ENCODE measurements at places on chromosomes 12 and 14.

DNA sequence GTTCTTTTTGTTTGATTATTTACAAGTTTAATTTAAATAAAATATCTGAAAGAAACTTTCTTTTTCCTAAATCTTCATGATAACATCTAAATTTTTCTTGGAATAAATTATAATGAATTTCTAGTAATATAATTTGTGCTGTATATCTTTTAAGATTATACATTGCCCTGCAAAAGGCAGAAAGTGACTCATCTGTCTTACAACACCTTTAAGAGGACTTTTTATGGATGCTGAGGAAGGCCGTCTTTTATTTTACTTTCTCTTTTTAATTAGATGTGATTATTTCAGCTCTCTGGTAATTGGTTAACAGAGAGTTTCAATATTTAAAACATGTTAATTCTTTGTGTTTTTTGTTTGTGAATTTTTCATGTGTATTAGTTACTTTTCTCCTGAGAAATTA, 598.4 kb downstream of the RPL10L start:
- DNase-seq, result no peak

- DNase-seq, result no peak
Observed at GRCh38 chr12:21813125-21813524, 38.6 kb upstream of the KCNJ8 start.

DNA sequence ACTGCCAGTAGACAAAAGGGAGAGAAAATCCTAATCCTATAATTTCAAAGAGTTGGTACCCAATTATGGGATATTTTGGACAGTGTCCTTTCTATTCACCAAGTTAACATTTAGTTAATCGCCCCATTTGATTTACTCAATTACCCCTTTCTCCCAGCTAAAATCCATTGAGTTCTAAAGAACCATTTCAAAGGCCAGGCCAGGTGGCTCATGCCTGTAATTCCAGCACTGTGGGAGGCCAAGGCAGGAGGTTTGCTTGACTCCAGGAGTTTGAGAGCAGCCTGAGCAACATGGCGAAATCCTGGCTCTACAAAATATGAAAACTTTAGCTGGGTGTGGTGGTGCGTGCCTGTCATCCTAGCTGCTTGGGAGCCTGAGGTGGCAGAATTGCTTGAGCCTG, 5.5 kb upstream of the GPR19 start:
- DNase-seq, result no peak

DNA sequence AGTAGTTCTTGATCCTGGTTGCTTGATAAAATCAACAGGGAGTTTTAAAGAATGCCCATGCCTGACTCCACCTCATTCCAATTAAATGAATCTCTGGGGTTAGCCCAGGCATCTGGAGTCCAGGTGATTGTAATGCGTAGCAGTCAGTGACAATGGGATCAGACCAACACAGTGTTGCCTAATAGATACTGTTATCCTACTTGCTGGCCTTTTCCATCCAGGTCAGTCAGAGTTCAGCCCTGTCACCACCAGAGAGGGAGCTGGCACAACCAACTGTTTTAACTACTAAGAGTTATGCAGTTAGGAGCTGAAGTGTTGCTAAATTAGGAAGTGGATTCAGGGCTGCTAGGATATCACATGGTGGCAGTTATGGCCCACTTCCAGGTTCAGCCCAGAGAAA, 107.1 kb downstream of the GPR135 start:
- no peak for DNase-seq

DNA sequence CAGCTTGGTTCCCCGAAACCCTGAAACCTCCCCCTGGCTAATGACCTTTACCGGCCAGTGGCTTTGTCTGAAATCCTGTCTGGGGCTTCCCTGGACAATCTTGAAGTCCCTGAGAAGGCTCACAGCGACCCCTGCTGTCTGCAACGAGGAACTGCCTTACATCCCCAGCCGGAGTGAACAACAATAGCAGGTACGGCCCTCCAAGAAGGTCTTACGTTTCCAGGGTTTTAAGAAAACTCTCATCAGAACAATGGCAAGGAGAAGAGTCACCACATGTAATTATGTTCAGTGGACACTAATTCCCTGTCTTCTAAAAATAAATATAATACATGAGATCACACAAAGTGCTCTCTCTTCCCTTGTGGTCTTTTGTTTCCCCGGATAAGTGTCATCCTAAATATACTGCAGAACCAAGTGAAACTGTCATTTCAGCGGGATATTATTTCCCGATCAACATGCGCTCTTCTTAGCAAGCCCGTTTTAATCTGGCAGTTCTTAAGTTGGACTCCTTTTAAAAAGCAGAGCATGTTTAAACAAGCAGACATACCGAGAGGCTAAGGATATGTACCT, 53.3 kb downstream of the RBM19 start:
- peak; percentile 14 for DNase-seq

- no peak for DNase-seq
Observed at GRCh38 chr12:40122842-40123241, 17.0 kb upstream of the SLC2A13 start.

DNA sequence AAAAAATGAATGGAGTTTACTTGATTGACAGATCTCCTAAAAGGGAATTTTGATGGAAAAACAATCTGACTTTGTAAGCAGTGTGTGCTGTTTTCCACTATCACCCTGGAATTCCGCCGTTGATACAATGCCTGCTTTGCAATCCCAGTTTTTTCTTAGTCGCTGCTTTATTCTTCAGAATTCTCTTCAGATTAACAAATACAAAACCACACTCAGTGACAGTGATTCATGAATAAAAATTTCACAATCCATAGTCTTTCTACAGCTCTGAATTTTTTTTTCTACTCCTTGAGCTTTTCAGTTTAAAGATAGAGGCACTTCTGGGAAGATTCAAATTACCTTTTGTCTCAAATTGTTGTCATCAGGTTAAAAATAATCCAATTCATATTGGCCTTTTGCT, 44.6 kb upstream of the KITLG start:
- DNase-seq, result no peak

- DNase-seq, result no peak
Observed at GRCh38 chr14:45252366-45253069, 484 bp downstream of the MIS18BP1 start.

- DNase-seq, result no peak
Observed at GRCh38 chr12:67592228-67593011, 56.1 kb upstream of the DYRK2 start.

DNA sequence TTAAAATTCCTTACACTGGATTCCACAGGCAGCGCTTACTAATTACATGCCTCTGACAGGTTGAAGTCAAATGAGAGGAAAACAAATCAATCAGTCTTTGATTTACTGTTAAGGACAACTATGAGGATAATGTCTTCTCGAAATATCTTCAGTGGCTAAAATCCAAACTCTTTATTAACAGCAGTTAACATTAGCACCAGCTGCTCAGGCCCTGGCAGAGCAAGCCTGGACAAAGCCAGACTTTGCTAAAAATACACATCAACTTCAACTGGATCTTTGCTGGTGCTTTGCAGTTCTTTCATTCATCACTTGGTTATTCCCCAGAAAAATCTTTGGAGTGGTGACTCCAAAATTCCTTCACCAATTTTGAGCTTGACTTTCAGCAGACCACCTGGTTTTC, 98.7 kb downstream of the HECTD4 start:
- no peak for DNase-seq

GRCh38 chr14:66746316-66747006, 238.5 kb downstream of the GPHN start:
- no peak for DNase-seq

- DNase-seq, result no peak
Observed at GRCh38 chr12:95549392-95550084, 1.7 kb downstream of the USP44 start.

DNA sequence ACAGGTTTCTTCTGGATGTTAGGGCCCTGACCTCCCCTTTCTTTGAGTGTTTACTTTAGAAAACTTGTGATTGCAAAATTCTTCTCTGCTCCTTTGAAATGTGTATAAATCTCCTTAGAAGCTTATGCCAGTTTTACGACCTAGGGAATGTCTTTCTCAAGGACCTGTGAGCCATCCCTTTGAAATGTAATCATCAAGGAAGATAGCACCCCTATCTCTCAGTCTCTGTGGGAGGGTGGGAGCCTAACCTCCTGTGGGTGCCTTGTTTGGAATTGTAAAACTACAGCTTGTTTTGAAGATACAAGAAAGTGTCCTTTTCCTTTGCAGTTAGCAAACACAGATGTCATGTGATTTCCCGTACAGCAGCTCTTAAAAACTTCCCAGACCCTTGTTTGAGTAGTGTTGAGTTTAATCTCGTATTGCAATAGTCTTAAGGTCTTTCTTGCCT, 3.3 kb downstream of the OR10AD1 start:
- no peak for DNase-seq

DNA sequence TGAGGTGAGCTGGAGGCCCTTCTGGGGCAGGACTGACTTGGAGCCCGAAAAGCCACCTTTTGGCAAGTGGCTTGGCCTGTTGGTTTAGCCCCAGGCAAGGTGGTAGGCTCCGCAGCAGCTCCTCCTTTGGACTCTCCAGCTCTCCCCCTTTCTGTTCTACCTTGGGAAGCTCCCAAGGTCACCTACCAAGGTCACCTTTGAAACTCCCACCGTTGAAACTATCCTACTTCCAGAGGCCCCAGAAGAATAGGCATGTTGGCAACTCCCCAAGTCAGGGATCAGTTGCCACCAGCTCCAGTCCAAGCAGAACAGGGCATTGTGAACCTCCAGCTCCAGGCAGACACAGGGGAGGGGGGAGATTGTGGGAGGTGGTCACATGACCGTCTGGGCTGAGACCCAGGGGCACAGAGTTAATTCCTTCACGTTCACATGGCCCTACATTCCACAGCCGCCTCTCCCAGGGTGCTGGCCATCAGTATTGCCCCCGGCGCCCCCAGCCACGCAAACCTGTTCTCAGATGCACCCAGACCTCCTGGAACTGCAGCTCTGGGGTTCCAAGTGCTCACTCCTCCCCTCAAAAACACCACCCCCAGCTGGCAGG, 14.4 kb downstream of the IRF2BPL start:
- no peak for DNase-seq

GRCh38 chr12:118374909-118375308, 1.4 kb upstream of the SUDS3 start:
- DNase-seq, result no peak

DNA sequence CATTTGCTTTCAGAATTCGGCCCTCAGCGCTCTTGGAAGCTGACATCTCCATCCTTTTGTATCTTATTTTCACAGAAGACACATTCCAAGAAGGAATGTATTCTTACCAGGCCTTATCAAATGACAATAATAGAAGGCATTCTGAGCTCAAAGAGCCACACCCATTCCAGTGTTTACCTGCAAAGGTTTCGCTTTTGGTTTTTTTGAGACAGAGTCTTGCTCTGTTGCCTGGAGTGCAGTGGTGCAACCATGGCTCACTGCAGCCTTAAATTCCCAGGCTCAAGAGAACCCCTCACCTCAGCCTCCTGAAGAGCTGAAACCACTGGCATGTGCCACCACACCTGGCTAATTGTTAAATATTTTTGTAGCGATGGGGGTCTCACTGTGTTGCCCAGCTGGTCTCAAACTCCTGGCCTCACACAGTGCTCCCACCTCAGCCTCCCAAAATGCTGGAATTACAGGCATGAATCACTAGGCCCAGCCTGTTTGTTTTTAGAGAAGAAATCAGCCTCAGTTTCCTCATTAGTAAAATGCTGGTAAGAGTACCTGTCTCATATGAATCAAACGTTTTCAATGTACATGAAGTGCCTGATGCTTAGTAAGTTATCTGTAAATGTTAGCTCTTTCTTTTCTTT, 69.2 kb downstream of the SLC6A12 start:
- DNase-seq, result no peak

DNA sequence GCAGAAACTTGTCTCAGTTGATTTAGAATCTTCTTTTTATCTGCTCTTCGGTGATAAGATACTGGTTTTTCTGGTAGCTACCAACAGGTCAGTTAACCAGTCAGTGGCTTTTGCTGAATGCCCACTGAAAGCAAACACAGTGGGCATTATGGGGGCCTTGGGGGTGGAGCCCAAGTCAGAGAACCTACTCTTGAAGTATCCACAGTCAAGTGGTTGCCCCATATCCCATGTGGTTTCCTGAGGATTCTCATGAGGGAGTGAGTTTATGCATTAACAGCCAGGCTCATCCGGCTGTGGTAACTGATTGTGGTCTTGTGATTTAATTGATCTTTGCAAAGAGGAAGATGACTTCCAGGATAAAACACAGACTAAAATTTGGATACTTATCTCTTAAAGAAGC, 83.7 kb downstream of the ST8SIA1 start:
- no peak for DNase-seq

DNA sequence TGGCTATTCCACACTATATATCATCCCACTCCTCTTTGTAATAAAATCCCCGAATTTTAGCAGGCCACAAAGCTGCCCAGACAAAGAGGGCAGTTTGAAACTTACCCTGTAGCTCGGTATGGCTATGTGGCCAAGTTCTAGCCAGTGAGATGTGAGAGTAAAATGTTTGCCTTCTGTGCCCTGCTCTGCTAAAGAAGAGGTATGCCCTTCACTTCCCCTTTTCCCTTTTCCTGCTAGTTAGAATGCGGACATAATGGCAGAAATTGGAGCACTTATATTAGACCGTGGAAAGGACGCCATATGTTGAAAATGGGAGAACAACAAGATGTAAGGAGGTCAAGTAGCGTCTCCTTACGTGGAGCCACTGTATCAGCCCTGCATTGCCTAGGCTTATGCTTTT, 11.5 kb upstream of the CCDC91 start:
- no peak for DNase-seq

DNA sequence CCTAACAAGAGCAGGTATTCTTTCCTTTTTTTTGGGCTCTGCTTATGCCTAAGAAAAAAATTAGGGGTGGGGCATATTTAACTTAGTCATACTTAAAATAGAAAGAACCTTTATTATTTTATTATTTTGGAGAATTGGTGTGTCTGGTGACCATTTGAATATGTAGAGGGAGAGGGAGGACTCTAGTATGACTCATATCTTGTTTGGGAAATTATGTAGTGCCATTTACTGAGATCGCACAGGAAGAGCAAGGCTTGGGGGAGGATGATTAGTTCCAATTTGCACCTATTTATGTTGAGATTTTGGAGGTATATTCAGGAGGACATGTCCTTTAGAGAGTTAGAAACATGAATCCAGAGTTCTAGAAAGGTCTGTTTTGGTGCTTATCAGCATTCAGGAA, 9.9 kb downstream of the ZNF410 start:
- DNase-seq, result no peak

- DNase-seq, result no peak
Observed at GRCh38 chr12:49189731-49190716, 1.1 kb upstream of the TUBA1A start.

GRCh38 chr12:132812631-132813305, 15.9 kb downstream of the GOLGA3 start:
- no peak for DNase-seq

DNA sequence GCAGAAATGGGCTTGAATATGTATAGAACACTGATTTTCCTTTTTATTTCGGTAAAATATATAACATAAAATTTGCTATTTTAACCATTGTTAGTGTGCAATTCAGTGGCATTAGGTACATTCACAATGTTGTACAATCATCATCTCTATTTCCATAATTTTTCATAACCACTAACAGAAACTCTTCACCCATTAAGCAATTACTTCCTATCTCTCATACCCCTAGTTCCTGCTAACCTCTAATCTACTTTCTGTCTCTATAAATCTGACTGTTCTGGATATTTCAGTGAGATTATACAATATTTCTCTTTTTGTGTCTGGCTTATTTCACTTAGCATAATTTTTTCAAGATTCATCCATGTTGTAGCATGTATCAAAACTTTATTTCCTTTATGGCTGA, 8.9 kb upstream of the RNF212B start:
- no peak for DNase-seq

All from stimulated activated CD4-positive, alpha-beta T cell treated with anti-CD3 and anti-CD28 coated beads, Interleukin-1b, Interleukin-23, amount 100 ng/mL, for 1 hour (primary cell).